Memory B cell (primary cell): ENCODE measurements at places on chromosomes 1 and 21.

DNA sequence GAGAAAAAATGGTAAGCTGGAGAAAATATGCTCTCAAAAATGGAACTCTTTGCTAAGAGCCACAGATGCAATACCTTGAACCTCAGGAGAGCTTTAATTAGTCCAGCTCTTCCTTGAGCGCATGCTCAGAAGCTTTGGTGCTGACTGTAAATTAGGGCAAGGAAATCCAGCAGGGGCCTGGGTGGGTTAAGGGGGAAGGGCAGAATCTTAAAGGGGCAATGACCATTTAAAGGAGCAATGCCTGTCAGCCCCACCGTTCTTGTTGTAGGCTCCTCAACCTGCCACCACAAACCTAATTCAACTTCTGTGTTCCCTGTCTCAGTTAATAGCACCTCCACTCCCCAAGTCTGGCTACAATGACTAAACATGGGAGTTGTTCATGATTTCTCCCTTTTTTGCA, 6.8 kb upstream of the SLC22A15 start:
- no peak for DNase-seq

DNA sequence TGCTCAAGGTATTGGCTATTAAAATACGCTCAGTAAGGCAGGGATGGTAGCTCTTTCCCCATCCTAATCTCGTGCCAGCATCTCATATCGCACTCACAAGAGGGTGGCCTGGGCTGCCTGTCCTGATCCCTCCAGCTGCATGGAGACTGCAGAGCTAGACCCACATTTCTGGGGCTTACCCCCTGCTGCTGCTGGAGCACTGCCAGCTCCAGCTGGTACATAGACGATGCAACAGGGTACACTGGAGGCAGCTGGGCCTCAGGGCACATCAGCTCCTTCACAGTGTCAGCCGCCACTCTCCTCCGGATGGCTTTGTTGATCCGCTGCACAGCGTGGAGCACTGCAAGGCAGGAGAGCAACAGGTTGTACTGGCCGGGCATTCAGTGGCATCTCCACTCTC, 16.0 kb downstream of the IQGAP3 start:
- DNase-seq: no peak

- DNase-seq: no peak
These were observed 25.6 kb downstream of the CDK18 start for GRCh38 chr1:205530116-205530515.

DNA sequence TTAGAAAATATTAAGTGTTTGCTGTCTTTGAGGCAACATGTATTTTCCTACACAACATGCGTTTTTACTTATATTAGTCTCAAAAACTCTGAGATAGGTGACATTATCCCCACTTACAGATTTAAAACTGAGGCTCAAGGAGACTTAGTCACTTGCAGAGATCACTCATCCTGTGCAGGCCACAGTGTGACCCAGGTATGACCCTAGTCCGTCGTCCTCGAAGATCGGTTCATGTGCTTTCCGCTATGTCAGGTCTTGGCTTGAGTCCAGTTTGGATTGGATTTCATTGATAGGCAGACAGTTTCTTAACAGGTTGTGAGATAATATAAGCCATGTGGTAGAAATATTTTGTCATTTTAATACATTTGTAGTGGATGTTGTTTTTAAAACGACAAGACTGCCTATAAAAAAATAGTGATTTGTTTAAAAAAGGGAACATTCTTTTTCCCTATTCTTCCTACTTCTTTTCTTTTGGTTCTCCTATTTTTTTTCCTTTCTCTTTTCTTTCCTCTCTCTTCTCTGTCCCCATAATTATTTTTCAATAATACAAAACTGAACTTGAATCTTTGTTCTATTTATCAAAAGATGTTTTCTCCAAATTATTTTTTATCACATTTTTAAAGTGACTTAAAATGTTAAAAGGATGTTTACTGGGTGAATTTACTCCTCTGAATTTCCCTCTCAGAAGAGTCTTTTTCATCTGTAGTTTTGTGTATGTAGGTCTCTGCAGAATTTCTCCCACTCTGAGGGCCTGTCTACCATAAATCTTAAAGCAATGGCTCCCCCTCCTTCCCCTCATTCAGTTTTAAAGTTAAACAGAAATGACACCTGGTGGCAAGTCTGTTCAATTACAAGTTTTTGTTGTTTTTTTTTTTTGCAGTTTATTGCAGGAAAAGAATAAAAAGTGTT, 81.8 kb downstream of the PHTF1 start:
- DNase-seq: no peak
